ENCODE measurements at places on chromosomes 6 and 20.

DNA sequence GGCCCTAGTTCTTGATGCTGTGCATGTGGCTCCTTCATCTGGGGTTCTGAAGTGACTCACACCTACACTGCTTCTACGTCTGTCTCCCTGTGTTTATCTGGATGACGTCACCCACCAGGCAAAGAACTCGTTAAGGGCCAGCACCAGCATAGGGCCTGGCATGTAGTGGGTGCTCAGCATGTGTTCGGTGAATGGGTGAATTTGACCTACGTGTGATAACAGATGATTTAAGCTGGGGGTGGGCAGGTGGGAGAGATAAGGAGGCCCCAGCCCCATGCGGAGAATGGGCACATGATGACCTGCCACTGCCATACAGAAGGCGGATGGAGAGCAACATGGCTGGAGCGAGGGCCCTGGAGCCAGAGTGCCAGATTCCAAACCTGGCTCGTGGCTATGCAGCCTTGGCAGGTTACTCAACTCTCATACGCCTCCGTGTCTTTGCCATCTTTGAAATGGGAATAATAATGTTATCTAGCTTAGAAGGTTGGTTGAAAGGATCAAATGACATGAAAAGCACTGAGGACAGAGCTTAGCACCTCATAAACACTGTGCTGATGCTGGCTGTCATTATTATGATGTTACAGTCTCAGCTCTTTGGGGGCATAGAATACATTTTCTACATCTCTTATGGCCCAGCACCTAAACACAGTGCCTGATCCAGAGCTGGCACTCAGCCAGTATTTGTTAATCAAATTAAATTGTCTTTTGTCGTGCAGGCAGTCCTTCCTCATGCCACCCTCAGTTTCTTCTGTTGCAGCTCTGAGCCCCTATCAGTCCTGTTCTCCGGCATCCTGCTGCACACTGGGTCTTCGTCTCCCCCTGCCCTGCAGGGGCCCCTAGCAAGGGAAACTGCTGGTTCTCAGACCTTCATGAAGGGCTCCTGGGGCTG, 39.6 kb downstream of the VEGFA start:
- no peak for DNase-seq

DNA sequence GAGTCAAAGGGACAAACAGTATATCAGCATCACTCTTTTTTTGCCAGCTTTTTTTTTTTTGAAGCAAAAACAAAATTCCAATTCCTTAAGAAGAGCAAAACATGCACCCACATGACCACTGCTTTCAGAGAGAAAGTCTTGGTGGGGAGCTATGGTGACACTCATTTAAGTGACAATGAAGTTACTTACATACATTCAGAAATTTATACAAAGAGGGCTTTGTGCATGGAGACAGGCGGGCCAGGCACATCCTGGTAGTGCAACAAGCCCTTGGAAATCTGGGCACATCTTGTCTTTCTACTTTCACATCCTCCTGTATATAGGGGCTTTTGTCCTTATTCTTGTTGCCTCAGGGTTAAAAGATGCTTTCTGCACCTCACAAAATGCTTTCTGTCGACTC, 55.9 kb downstream of the IL22RA2 start:
- no peak for DNase-seq

DNA sequence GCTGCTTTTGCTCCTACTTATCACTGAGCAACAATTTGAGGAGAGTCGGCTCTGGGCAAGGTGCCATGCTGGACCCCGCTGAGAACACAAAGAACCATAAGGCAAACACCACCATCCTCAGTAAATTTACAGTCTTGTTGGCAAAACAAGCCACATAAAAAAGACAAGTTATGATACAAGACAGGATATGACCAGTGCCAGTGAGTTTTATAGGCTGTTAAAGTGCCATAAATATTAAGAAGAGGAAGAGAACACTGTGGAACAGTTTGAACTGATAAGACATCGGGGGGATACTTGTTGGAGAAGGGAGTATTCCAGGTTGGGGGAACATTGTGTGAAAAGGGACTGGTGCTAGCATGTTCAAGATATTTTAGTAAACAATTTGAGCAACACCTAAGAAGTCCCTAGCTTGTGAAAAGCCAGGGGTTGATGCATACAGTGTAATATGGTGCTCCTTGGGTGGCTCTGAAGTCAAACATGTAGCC, 25.3 kb upstream of the RIPOR2 start:
- DNase-seq = no peak

DNA sequence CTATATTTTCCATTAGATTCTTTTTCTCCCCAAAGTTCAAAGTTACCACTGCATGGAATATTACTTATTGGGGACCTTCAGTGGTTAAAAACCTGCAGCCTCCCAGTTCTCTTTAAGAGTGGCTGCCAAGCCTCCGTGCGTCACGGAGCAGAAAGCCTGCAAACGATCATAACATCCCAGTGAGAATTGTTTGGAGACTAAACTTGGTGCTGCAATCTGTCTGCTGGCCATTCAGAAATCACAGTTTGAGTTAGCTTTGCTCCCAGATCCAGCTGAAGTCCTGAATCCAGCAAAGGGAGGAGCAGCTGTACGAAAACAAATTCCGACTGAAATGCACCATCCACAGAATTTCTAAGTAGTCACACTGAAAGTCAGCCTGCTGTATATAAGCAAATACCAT, 213.5 kb upstream of the PDE10A start:
- DNase-seq = no peak

DNA sequence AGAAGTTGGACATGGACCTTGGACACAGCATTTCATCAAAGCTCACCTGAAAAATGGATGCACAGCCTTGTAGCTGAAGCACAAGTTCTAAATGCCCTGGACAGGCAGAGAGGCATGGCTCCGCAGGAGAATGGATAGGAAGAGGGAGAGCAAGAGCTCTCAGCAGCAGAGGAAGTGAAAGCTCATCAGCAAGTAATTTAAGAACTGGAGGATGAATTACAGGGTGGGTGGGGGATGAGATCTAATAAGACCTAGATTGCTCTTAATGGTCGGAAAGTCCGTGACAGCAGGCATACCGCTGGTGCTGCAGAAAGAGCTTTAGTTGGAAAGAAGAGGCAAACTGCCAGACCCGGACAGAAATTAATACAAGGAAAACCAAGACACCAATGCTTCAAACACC, 37.3 kb upstream of the SAYSD1 start:
- no peak for DNase-seq

GRCh38 chr20:428658-429200, 20.6 kb downstream of the RBCK1 start:
- no peak for DNase-seq

GRCh38 chr6:57252975-57253374, 30.9 kb upstream of the RAB23 start:
- no peak for DNase-seq

GRCh38 chr20:20520776-20521175, 152.9 kb downstream of the INSM1 start:
- no peak for DNase-seq

- no peak for DNase-seq
Measured at GRCh38 chr6:46509981-46510510, 18.8 kb upstream of the RCAN2 start.

- DNase-seq = no peak
Measured at GRCh38 chr20:17912916-17913315, 55.7 kb downstream of the SNX5 start.

DNA sequence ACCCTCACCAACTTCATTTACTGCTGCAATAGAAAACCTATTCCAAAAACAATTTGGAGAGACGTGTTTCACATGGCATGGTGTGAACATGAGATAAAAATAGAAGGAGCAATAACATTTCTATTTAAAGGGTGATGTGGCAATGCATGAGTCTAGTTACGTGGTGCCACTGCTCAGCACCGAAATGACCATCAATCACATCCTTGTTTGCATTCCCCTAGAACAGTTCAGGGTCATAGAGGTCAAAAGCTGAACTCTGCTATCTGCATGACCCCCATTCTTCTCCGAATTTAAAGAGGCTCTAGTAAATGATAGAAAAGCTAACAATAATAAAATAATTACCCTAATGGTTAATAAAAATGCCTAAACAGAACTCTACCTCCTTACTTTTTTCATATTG, 29.5 kb downstream of the ROS1 start:
- DNase-seq = no peak

DNA sequence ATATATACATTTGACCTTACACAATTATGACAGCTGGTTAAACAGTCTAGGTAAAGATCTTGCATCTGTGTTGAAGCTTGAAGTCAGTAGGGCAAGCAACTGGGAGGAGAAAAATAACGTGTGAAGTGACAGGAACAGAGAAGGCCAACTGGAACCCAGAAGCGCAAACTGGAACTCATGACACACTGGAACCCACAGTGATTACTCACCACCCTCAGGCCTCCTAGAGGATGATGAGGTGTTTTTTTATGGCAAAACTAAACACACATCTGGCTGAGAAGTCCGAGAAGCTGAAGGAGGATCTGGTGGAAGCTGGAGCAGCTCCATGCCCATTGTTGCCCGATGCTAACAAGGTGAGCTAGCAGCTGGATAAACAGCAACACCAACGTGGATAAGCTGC, 108.1 kb downstream of the TMEM200A start:
- DNase-seq = no peak

DNA sequence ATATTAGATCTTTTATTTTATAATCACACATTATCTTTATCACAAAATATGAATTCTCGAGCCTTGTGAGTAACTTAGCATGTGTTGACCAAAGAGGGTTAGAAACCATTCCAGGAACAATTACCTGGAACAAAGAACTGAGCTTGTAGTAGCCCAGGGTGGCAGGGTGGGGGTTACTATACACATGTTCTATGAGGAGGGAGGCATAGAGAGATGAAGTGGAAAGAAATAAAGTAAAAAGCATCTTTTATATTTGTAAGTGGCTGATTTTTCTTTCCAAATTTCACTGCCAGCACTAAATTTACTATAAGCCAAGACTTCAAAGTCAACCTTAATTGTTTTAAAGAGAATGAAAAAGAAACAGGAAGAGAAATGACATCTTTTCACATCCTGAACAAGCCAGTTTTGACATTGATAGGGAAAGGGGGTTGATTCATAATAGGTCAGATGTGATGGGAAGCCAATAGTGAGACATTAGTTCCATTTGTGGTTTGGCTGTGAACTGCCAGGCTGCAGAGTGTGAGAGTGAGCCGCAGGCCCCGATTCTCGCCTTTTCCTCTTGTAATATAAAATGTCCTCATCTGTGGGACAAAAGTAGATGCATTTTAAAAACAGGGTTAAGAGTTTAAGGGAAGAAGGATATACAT, 52.7 kb upstream of the MYB start:
- peak; percentile 14 for DNase-seq

DNA sequence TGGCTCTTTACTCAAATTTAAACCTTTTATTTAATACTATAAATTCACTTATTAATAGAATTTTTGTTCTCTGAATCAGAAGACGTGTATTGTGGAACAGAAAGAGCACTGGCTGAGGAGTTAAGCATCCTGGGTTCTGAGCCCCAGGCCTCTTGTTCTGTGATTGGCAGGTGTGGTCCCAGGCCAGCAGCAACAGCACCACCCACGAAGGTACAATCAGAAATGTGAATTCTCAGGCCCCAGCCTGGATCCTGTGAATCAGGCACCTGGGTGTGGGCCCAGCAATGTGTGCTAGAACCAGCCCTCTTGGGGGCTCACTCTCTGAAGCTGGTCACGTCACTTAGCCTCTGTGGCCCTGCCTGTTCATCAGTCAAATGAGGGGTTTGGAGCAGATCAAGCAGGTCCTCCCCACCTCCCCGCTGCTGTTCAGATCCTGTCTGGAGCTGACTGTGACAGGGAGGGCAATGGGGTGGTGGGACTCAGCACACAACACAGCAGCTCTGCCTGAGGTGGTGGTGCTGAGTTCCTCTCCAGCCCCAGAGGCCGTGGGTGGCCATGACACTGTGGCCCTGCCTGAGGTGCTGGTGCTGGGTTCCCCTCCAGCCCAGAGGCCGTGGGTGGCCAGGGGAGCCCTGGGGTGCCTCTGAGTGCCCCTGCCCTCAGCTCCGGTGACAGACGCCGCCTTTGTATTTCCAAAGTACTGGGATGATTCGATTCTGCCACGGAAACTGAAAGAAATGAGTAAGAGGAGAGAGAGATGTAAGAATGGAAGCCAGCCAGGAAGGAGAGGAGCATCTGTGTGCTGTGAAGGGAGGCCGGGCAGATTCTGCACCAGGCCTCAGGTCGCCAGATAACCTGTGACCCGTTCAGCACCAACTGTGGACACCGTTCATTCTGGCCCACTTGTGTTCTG, 41.6 kb upstream of the FRMD1 start:
- DNase-seq = no peak

DNA sequence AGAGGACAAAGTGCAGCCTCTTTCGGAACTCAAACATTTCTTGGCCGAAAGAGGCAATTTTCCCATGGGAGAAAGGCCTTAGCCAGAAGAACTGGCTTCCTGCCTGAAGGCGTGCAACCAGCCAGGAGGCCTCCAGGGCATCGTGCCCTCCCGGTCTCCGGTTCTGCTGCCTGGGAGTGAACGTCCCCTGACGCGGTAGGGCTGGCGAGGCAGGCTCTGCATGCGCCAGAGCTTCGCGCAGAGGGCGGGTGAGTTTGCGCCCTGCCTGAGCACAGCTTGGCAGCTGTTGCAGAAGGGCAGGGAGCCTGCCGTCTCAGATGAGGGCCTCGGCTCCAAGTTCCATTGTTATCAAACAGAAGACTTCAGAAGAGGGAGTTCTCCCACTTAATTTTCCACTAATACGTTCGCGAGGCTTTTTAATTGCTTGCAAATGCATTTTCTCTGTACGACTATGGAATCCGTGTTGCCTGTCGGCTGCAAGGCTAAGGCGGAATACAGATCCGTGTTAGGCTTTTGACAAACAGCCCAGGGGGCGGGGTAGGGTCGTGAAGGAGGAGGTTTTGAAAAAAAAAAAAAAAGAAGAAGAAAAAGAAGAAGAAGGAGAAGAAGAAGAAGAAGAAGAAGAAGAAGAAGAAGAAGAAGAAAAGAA, 5.5 kb upstream of the TFAP2D start:
- no peak for DNase-seq

- DNase-seq = no peak
Measured at GRCh38 chr6:82954937-82955577, 110.6 kb downstream of the UBE3D start.

DNA sequence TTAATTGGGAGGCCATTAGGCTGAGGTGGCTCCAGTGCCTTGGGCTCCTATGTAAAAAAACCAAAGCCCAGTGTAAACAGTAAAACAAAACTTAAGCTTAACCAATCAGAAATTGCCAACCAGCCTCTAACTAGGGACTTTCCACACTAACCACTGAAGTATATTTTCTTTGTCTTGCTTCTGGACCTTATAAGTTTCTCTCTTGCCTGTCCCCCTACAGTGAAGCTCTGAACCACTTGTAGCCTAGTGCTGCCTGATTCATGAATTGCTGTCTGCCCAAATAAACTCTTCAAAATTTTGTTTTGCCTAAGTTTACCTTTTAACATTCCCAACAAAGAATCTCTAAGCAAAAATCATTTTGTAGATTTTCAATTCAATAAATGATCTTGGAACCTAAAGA, 28.2 kb downstream of the POPDC3 start:
- DNase-seq = no peak

Measured in stimulated activated CD8-positive, alpha-beta memory T cell treated with anti-CD3 and anti-CD28 coated beads, Interleukin-15, amount 100 ng/mL, for 1 hour (primary cell).